ENCODE measurements at places on chromosomes 11 and 22. TPM values are rescaled to one million over a fixed set of nuclear protein-coding genes. Genes with fewer than 3 reads are reported as not detected.

Gene UCP2
- total RNA-seq, result 56.3 TPM

Gene PKDREJ
- total RNA-seq, result not detected

Gene LMO1
- total RNA-seq, result not detected

Gene GAS2
- 1.7 TPM for total RNA-seq

- no peak for DNase-seq
Measured at GRCh38 chr11:79626135-79627075, 185.6 kb upstream of the TENM4 start.

DNA sequence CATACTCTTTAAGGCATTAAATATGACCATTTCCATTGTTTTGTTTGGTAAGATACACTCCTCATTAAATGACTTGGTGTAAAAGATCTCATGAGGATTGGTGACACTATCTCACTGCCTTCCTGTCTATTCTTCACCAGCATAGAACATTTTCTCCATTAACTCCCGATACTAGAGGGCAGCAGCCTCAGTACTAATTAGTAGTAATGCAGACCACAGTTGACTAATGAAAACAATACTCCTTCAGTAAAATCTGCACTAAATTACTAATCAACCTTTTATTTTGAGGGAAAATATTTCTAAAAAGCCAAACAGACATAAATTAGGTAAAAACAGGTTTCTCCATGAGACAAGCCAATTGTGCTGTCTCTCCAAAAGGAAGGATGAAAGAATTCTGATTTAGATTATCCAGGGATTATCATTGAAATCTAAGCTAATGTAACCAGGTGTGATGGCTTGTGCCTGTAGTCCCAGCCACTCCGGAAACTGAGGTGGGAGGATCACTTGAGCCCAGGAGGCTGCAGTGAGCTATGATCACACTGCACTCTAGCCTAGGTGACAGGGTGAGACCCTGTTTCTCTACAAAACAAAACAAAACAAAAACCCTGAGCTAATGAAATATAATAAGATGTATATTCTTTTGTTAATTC, 9.4 kb downstream of the PGM2L1 start:
- no peak for DNase-seq

- DNase-seq, result no peak
Measured at GRCh38 chr11:6650980-6651379, 4.6 kb downstream of the DCHS1 start.

- no peak for DNase-seq
Measured at GRCh38 chr11:63858628-63859550, 20.0 kb downstream of the MARK2 start.

GRCh38 chr11:127003260-127003981, 2.9 kb upstream of the KIRREL3 start:
- no peak for DNase-seq

All from upper lobe of right lung (tissue), 1 donor.